ENCODE measurements at places on chromosomes 7 and 10. TPM values are rescaled to one million over a fixed set of nuclear protein-coding genes. Genes with fewer than 3 reads are reported as not detected.

The ZNF239 gene
- 18.3 TPM for polyA plus RNA-seq

The ELN gene
- polyA plus RNA-seq = not detected

The IFIT1B gene
- not detected for polyA plus RNA-seq

The MUC12 gene
- 0.73 TPM for polyA plus RNA-seq

The EBLN1 gene
- 0.50 TPM for polyA plus RNA-seq

The DRGX gene
- polyA plus RNA-seq = not detected

The SLC26A4 gene
- polyA plus RNA-seq = 1.2 TPM

The CALHM1 gene
- polyA plus RNA-seq = not detected

The COX19 gene
- polyA plus RNA-seq = 11.1 TPM

The IRF5 gene
- not detected for polyA plus RNA-seq

The SEPTIN7 gene
- polyA plus RNA-seq = 124 TPM

The FZD8 gene
- polyA plus RNA-seq = 0.43 TPM

The DDC gene
- polyA plus RNA-seq = 0.18 TPM

The HIF1AN gene
- 6.9 TPM for polyA plus RNA-seq

The OGDHL gene
- polyA plus RNA-seq = 1.5 TPM

The ANKRD16 gene
- 10.4 TPM for polyA plus RNA-seq

The LDB3 gene
- polyA plus RNA-seq = 0.03 TPM

The TFEC gene
- polyA plus RNA-seq = not detected

The MSMB gene
- polyA plus RNA-seq = 0.60 TPM

The ABCB4 gene
- 0.34 TPM for polyA plus RNA-seq

The PRR15 gene
- not detected for polyA plus RNA-seq

The MBL2 gene
- not detected for polyA plus RNA-seq

The SUN3 gene
- polyA plus RNA-seq = 0.24 TPM

The BICC1 gene
- polyA plus RNA-seq = not detected

The GPNMB gene
- polyA plus RNA-seq = 0.72 TPM

The NEUROD6 gene
- polyA plus RNA-seq = not detected

The HOGA1 gene
- not detected for polyA plus RNA-seq

The NUTM2B gene
- 0.90 TPM for polyA plus RNA-seq

The HOXA7 gene
- not detected for polyA plus RNA-seq

Measured in K562 (cell line).